ENCODE measurements at places on chromosomes 5 and 9.
A peak's percentile ranks its signal among the peaks of the same experiment; 100 is the strongest.

GRCh38 chr5:61440596-61440995 lies 108.5 kb downstream of the ZSWIM6 start:
- DNase-seq, result no peak

DNA sequence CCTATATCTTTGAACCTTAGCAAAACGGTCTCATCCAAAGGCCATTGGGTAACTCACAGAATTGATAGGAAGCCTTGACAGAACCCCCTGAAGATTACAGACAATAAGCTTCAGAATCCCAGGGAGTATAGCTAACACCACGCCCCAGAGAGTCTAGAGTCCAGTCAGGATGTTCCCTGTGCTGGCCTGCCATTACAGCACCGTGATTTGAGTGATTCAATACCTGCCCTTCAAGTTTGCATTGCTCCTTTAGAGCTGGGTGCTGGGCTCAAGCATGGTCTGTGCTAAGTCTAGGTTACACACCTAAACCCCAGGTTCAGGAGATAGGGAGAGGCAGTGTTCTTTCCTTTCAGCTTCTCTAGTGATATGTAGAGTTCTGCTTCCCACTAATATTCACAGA lies 90.5 kb downstream of the RASEF start:
- DNase-seq, result no peak

DNA sequence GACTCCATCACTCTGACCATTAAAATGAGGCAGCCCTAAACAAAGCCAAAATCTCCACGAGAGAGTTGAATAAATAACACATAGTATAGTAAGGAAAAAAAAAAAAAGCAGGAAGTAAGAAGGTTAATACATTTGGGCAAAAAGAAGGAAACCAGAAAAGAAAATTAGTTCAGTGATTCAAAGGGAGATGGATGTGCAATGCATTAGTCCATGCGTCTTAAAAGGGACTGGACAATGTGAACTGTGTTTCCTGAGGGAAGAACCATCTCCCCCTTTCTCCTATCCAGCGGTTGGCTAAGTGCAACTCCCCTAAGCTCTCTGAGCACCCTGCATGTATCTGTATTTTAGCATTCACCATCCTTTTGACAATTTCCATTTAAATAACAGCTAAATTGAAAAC lies 1.4 kb downstream of the ANKRA2 start:
- no peak for DNase-seq

DNA sequence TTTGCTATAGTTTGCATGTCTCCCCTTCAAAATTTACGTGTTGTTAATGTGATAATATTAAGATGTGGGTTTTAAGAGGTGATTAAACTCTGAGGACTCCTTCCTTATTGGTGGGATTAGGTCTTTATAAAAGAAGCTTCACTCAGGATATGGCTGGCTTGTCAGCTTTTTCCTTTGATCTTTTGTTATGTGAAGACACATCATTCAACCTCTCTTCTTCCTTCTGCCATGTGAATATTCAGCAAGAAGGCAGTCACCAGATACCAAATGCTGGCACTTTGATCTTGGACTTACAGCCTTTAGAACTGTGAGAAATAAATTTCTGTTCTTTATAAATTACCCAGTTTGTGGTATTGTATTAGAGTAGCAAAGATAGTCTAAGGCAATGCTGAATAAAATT lies 855.9 kb upstream of the CDH10 start:
- no peak for DNase-seq

- DNase-seq, result no peak
Observed at GRCh38 chr5:110909950-110910349, 161.6 kb upstream of the TSLP start.

DNA sequence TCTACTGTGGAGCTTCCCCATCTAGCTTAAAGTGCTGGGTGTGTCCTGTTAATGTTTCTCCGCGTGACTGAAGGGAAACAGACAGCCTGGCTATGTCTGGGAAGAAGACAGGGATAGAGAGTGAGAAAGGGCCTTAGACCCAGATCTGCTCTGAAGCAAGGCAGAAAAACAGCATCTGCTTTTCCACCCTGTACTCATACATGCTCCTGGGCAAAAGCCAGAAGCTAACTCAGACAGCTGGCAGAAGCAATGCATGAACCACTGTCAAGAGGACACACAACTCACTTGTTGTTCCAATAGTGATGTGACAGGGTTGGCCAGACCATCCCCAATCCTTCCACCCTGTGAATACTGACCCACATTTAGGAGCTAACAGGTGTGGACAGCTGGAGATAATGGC lies 63.3 kb downstream of the DPYSL3 start:
- no peak for DNase-seq

GRCh38 chr9:110192531-110193261 lies 15.3 kb downstream of the C9orf152 start:
- DNase-seq, result no peak

DNA sequence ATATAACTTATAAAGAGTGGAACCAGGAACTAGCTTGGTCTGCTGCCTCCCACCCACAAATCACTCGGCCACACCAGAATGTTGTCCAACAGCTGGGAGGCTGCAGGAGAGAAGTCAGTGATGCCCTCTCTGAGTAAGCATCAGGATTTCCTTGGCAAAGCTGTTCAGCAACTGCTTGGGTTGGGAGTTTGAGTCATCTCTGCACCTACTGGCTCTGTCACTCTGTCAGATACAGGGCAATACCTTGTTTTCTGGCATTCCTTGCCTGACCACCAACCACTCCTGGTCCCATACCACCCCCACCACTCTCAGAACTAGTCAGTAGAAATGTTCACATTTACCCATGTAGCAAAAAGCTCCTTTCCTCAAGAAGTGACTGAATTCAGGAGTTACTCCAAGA lies 36.8 kb upstream of the GCNT4 start:
- DNase-seq, result no peak

GRCh38 chr9:89666950-89667349 lies 62.1 kb downstream of the GADD45G start:
- DNase-seq, result no peak

DNA sequence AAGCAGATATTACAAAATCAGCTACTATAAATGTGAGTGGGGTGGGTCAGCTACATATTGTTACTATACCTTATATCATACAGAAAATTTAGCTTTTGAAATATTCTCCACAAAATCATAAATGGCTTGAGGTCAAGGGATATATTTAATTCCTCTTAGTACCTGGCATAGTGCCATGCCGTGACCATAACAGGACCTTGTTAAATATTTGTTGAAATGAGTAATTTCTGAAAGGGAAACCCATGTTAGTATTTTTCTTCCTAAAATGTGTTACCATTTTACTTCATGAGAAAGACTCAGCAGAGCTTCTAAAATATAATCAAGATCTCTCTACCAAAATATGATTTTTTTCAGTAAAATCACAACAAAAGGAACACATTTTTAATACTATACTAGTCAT lies 14.8 kb downstream of the ATP10B start:
- no peak for DNase-seq

DNA sequence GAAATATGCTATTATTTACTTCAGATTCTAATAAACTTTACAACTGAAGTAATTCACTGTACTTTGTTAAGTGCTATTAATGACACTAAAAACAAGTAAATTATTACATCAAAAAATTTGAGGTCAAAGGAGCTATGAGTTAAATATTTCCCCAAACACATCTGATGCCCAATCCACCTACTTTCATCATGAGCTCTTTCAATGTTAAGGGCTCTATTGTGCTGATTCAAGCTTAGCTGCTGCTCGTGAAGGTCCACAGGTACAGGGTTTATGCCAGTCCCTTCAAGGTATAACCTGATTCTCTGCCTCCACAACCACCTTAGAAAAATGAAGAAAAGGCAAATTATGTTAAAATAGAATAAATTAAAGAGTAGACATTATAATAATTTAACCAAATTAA lies 24.2 kb downstream of the NADK2 start:
- DNase-seq, result no peak

DNA sequence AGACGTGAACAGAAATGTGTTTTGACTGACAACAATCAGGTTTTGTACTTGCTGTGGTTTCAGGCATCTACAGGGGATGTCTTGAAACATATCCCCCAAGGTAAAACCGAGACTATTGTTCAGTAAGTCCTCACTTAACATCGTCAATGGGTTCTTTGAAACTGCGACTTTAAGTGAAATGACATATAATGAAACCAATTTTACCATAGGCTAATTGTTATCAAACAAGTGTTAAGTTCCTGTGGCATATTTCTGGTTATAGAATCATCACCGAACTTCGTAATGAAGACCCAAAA lies 16.4 kb upstream of the OMD start:
- no peak for DNase-seq

DNA sequence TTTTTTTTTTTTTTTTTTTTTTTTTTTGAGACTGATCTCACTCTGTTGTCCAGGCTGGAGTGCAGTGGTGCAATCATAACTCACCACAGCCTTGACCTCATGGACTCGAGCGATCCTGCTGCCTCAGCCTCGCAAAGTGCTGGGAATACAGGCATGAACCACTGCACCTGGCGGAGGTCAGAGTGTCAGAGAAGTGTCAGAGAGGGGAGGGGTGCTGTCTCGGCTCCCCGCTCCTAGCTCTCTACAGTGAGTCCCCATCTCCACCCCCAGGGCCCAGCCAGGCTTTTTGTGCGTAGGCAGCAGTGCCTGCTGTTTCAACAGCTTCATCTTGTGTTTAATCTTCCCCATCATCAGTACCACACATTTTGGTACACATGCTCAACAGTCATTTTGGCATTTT lies 38.3 kb downstream of the SAR1B start:
- DNase-seq, result no peak

GRCh38 chr5:137498736-137499505 lies at the start of gene SPOCK1:
Gene SPOCK1 (minus strand): TSS chr5:137499326.
- DNase-seq, result no peak

DNA sequence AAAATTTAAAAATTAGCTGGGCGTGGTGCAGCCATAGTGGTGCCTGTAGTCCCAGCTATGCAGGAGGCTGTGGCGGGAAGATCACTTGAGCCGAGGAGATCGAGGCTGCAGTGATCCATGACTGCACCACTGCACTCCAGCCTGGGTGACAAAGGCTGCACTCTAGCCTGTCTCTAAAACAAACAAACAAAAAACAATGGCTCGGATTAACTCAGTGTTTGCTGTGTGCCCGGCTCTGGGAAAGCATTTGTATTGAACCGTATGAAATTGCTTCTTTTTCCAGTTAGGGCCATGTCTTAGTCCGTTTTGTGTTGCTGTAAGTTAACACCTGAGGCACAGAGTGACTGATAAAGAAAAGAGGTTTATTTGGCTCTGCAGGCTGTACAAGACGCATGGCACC lies 62.6 kb downstream of the CFAP77 start:
- DNase-seq, result no peak

GRCh38 chr9:30522061-30522460 lies 1862.4 kb upstream of the ACO1 start:
- DNase-seq, result no peak

- DNase-seq, result no peak
Observed at GRCh38 chr5:42377496-42377895, 45.7 kb upstream of the GHR start.

DNA sequence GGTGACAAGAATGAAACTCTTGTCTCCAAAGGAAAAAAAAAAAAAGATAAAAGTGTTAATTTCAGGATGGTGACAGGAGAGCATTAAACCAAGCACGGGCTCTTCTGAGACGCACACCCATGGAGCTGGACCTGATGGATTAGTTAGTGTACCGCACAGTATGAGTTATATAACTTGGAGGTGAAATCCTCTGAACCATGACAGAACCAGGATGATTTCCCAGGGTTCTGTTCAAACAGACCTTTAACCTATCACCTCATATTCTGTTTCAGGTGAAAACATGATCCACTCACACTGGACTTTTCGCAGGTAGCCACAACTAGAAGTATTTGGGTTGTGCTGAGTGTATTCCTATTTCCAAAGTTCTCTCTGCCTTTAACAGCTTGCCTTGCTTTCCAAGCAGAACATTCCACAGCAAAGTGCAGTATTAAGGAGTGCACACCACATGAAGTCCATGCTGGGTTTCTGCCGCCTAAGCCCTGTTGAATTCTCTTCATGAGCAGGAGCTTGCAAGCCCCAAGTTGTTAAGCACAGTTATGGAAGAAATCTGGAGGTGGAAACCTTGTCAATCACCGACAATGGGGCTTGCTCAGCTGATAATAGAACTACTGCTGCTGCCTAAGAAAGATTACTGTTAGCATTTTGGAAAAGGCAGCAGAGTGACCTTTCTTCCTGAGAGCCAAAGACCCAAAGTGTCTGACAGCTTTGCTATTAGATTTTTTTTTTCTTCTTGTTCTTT lies 461.7 kb downstream of the TLE1 start:
- no peak for DNase-seq

GRCh38 chr9:2817999-2818803 lies 25.7 kb downstream of the PUM3 start:
- DNase-seq, result no peak

DNA sequence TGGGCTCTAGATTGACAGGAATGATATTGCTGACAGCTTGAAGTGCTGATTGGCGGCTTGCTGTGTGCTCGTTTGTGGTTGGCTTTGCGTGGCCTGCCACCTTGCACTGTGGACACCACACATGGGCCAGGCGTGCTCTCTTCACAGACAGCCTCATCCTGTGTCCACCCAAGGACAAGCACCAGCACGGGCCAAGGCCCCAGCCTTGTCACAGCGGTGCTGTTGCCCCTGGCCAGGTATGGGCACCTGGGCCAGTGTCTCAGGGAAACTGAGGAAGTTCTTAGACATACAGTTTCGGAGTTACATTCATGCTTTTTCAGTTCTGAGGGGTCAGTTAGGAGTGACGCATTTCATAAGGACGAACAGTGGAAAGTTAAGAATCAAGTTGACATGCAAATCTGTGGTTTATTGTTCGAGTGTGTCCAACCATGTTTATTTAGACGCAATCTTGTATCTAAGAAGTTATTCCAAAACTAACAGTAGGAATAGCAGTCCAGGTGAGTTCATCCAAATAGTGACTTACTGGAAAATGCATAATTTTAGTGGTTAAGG lies 125.9 kb downstream of the EHMT1 start:
- no peak for DNase-seq

- no peak for DNase-seq
Observed at GRCh38 chr9:131015112-131015511, 6.1 kb downstream of the LAMC3 start.

DNA sequence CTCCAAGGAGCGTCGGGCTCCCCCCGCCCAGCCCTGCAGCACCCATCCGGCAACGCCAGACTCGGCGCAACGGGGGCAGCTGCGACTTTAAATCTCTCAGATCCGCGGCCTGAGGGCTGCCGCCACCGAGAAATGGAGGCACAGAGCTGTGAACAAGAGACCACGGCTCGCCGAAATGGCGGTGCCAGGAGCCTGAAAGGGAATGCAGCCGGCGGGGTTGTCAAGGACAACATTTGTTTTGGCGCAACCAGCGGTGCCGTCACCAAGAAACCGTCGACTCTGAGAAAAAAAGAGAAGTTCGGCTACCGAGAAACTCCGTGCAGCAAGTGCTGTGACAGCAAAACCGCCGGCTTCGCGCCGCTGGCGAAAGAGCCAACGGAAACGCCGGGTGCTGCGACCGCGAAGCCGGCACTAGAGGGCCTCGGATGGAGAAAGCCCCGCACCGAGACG lies 2.1 kb upstream of the ANXA2R start:
- DNase-seq, result peak; percentile 60

Measured in activated naive CD4-positive, alpha-beta T cell (primary cell).